ENCODE measurements at places on chromosomes 6 and 20. TPM values are rescaled to one million over a fixed set of nuclear protein-coding genes. Genes with fewer than 3 reads are reported as not detected.

- H3K4me1 ChIP-seq = peaks cover 21% of the 10 kb centered on the region
- H3K36me3 ChIP-seq = no peaks in the 10 kb centered on the region
- no peak overlapping the region for H3K27ac ChIP-seq
- DNase-seq = no peak
- no peaks in the 10 kb centered on the region for H3K27me3 ChIP-seq
Observed at GRCh38 chr6:53833155-53833554, 38.4 kb downstream of the LRRC1 start.

GRCh38 chr20:31608251-31608945 lies 3.3 kb downstream of the ID1 start:
- no peak for DNase-seq
- peak overlapping the region; percentile 34 for H3K27ac ChIP-seq
- H3K27me3 ChIP-seq = no peaks in the 10 kb centered on the region
- H3K4me3 ChIP-seq = no peak overlapping the region

- no peak overlapping the region for H3K4me3 ChIP-seq
- no peak for DNase-seq
- H3K36me3 ChIP-seq = peaks cover 3% of the 10 kb centered on the region
- no peaks in the 10 kb centered on the region for H3K27me3 ChIP-seq
- H3K4me1 ChIP-seq = peaks cover 3% of the 10 kb centered on the region
Observed at GRCh38 chr20:37384683-37385174, 38.8 kb downstream of the SRC start.

DNA sequence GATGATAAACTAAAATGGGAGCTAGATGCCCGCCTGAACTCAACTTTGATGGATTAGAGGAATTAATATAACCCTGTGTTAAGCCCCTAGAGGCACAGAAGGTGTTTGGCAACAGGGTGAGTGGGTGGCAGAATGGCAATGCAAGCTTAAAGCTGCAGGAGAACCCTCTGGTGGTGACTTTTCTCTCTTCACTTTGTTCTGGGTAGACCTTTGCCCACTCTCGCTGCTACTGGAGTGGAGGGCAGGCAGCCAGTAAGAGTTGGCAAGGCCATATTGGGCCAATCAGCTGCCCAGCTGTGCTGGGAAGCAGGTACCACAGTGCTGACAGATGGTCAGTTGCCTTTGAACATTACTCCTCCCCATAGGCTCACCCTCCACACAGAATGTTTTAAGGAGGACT lies 468.2 kb downstream of the MMUT start:
- H3K27me3 ChIP-seq = no peaks in the 10 kb centered on the region
- H3K4me1 ChIP-seq = peaks cover 5% of the 10 kb centered on the region
- DNase-seq = no peak
- H3K4me3 ChIP-seq = no peak overlapping the region
- no peaks in the 10 kb centered on the region for H3K36me3 ChIP-seq

DNA sequence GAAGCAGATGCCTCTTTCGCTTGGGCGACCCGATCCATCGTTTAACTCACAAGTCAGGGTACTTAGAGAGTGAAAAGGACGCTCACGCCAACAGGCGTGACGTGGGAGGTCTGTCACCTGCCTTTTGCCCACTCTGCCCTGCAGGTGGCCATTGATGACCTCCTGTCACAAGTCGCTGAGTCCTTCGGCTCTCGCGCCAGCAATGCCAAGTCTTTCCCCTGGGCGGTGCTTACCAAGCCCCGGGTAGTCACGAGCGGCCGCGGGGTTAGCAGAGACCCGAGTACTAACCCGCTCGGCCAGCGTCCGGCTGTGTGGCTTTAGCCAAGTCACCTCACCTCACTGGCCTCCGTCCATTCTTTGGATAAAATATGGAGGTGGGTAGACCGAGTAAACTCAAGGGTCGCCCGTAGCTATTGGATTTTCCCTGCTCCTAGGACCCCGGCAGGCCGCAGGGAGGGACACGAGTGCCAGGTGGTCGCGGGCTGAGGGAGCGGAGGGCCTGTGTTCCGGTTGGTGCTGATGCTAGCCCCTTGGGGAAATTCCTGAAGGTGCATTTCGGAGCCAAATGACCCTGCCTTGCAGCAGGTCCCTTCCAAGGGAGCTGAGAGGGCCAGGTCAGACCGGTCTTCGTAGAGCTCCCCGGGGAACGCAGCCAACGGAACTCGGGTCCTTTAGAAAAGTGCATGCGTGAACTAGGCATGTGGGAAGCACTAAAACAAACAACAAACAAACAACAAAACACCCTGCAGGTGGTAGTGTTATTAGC lies 668 bp downstream of the PKIB start:
- no peak overlapping the region for H3K27ac ChIP-seq
- DNase-seq = no peak
- H3K36me3 ChIP-seq = peaks cover 25% of the 10 kb centered on the region

FRK gene
- total RNA-seq = 0.05 TPM

ARG1 gene
- total RNA-seq = not detected

All from osteocyte (in vitro differentiated cells).